ENCODE measurements at places on chromosomes 16 and 17. TPM values are rescaled to one million over a fixed set of nuclear protein-coding genes. Genes with fewer than 3 reads are reported as not detected.

EPX gene
- not detected for total RNA-seq

BAIAP3 gene
- total RNA-seq: 4.7 TPM

CCL11 gene
- 2.4 TPM for total RNA-seq

CYGB gene
- 208 TPM for total RNA-seq

LPO gene
- not detected for total RNA-seq

SNAI3 gene
- not detected for total RNA-seq

LRRC37A2 gene
- 2.7 TPM for total RNA-seq

Measured in cardiac atrium fibroblast (primary cell).